Activated naive CD4-positive, alpha-beta T cell (primary cell): ENCODE measurements at places on chromosomes 1 and 21.

DNA sequence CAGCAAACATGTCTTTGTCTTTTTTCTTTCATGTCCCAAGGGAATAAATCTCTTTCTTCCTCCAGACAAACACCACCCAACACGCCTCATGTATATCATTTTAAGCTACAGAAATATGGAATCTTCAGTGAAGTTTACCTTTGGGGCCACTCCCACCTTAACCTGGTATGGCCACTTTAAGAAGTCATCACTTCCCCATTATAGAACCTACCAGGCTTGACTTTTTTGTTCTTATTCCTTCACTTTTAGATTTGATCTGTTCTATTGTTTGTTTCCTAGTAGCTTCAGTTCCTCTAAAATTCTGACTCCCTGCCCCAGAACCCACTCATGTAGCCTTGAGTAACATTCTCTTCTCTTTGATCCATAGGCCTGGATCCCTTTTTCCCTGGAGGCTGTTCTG is 226.3 kb downstream of the HLX start:
- no peak for DNase-seq

DNA sequence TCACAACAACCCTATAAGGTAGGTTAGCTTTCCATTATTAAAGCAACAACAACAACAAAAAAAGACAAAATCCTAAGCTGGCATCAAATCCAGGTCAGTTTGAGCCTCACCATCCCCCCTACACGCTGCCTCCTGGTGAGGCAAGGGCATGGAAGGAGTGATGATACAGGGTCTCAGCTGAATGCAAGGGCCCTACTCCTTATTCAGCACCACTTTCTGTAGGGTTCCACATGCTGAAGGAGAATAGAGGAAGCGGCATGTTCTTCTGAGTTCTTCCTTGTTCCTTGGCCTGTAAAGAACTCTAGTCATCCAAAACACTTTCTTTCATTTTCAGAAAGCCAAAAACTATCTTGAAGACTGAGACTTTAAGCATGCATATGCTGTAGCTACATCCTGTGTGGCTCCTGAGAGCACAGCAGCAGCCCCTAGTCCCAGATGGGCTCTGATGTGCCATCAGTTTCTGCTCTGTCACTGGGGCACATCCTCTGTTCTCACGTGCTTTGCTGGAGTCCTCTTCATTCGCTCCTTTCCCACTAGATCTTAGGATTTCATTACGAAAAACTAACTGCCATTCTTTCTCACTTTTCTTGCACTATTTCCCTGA is 6.2 kb downstream of the ILDR2 start:
- peak; percentile 1 for DNase-seq

DNA sequence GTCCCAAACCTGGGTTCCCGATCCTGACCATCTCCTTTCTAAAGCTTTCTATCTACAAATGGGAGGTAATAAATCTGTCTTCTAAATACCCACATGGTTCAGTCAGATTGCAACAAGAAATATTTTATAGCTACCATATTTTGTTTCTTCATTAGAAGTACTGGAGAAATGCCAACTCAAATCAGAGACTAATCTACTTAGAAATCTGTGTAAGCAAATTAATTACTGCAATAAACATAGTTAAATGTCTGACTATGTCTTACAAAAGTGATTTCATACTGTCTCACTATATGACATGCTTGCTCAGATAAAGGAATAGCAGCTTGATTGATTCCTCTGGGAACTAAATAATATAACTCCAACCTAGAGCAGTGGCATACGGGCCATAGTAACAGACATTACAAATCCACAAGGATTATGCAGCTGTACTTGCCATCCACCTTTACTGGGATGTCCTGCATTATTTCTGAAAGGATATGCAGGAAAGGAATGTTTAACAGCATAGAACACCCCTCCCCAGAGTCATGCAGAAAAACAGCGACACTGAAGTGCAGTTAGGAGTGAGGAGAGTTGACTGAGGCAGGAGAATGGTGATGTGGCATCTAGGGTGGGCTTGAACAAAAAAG is 80.3 kb downstream of the PCNX2 start:
- DNase-seq: no peak

- no peak for DNase-seq
Observed at GRCh38 chr1:16073490-16074119, at the start of gene FAM131C. TSS of gene FAM131C (minus strand) at chr1:16073651. CDS start at chr1:16073442, 209 bp downstream.

- DNase-seq: no peak
Observed at GRCh38 chr1:57325117-57325516, 98.7 kb downstream of the DAB1 start.

DNA sequence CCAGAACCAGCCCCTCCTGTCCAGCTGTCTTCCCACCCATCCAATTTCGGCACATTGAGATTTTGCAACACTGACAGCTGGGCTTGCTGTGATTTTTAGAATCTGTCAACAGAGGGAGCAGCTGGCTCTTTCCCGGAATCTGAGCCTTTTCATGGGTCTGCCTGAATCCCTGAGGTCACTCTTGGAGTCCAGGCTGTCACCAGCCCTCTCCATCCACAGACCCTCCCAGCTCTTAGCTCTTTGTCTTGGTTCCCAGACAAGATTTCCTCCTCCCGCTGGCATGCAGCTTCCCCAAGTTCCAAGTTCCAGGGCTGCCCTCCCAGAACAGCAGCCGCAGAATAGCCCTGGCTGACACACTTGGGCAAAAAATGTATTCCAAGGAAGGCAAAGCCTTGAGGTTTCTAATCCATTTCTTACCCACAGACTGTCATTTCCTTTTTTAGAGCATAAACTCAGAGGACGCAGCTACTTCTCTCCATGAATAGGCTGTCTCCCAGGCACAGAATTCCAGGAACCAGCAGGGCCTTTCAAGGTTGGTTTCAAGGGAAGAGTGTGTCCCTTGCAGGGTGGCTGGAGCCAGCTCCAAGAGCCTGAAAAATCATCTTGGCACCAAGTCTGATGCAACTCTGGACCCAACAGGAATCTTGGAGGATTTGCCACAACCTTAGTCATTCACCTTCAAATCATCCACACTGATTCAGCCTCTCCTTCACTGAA is 7.1 kb upstream of the TMEM61 start:
- DNase-seq: no peak

- no peak for DNase-seq
Observed at GRCh38 chr1:89953929-89954328, 41.0 kb upstream of the ZNF326 start.

GRCh38 chr1:43591181-43591580 is 58.8 kb upstream of the KDM4A start:
- DNase-seq: no peak

DNA sequence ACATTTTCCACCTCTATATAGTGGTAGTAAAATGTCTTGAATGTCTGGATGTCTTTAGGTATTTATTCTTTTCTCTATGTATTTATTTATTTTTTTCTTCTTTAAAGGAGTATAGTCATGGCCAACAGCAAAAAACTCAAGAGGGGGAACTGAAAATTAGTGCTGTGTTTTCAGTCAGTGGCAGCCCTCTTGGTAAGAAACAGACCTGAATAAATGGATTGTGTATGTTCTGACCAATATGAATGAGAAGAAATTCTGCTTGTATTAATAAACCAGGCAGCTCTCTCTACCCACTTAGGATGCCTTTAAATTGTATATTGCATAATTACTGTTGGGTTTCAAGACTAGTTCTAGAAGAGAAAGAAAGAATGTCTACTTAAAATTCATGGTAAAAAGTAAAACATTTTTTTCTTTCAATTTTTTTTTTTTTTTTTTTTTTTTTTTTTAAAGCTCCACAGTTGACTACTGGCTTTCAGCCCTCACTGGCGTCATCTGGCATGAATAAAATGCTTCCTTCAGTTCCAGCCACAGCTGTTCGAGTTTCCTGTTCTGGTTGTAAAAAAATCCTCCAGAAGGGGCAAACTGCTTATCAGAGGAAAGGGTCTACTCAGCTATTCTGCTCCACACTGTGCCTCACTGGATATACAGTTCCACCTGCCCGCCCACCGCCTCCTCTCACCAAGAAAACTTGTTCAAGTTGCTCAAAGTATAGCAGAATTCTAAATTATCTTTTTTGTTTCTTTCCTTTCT is 101.6 kb downstream of the ZMYM4 start:
- DNase-seq: no peak

GRCh38 chr1:45567911-45568310 is 15.9 kb upstream of the NASP start:
- no peak for DNase-seq

- no peak for DNase-seq
Observed at GRCh38 chr1:206787891-206788290, 15.6 kb upstream of the IL10 start.

DNA sequence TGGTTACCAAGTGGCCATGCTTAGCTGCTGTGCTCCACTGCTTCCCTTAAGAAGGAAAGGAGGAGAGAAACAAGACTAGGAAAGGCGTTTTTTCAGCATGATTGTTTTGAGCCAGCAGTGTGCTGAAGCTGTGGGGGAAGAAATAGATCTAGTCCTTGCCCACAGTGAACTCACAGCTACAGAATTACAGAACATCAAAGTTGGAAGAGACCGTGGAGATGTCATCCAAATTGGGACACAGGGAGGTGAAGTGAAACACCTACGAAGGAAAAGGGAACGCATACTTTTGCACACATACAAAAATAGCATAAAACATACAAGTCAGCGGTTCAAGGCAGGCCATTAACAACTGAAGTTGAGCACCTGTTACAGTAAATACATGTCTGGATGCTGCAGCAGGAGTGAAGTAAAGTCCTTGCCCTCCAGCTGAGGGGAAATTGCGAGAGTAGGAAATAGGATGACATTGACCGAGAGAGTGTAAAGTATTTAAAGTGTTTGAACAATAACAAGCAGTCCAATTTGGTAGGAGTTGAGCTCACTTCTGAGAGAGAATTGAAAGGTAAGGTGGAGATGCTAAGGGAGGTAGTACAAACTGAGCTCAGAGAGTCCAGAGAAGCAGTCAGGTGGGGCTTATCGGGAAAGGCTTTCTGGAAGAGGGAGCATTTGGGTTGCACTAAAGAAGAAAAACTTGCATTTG is 55.1 kb downstream of the KIRREL1 start:
- no peak for DNase-seq

- DNase-seq: no peak
Observed at GRCh38 chr1:193356249-193356648, 169.8 kb upstream of the B3GALT2 start.

DNA sequence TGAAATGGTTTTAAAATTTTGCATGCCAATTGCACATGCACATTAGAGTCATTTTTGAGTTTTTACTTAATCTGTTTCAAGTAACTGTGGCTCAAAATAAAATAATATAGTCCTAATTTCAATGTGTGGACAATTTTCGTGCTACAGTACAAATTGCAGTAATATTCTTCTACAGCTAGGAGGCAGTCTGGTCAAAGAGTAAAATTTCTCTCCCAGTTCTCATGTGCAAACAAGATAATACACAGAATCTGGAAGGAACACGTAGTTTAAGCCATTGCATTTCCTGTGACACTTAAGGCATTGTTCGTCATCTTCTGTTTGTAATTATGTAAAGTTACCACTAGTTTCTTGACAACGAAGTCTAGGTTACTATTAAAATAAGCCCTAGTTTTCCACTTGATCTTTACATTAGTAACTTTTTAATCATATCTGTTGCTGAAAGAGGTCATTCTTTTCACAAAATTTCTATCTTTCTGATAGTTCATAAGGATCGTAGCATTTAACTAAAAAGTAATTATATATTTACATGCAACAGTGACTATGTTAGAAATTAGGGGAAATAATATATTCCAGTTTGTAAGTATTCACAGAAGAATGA is 28.9 kb downstream of the ODR4 start:
- DNase-seq: no peak

GRCh38 chr1:55526716-55527115 is 311.6 kb upstream of the USP24 start:
- DNase-seq: no peak

DNA sequence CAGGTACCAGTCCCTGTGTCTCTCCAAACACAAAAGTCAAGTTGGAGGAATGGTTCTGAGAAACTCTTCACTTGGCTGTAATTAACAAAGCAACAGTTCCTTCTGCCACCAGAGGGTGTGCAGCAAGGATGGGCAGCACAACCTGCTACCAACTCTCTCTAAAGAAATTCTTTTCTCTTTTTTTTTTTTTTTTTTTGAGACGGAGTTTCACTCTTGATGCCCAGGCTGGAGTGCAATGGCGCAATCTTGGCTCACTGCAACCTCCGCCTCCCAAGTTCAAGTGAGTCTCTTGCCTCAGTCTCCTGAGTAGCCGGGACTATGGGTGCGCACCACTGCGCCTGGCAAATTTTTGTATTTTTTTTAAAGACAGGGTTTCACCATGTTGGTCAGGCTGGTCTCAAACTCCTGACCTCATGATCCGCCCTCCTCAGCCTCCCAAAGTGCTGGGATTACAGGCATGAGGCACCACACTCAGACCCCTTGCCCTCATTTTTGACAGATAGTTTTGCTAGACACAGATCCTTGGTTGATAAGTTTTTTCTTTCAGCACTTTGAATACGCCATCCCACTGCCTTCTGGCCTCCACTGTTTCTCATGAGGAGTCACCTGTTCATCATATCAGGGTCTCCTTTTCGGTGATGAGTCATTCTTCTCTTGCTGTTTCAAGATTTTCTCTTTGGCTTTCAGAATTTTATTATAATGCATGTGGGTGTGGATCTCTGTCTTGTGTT is 12.1 kb upstream of the DEGS1 start:
- peak; percentile 3 for DNase-seq

DNA sequence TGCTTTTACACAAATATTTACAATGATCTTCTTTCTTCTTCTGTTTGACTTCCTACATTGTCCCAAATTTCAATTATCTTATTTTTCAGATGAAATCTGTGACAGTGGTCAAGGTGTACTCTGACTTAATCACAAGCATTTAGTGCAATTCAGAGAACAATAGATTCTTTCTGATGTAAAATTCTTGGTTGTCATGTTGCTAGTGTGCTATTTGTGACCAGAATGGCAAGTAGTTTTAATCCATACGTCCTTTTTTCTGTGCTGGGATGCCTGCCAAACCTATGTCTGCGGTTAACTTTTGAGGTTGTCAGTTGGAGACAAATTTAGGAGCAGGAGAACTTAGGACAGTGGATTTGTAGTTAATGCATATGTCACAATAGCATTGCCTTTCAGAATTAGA is 31.0 kb downstream of the NCAM2 start:
- no peak for DNase-seq

- DNase-seq: no peak
Observed at GRCh38 chr1:231808990-231809389, 182.4 kb downstream of the DISC1 start.

- no peak for DNase-seq
Observed at GRCh38 chr21:40128891-40129290, 261.7 kb downstream of the PCP4 start.

DNA sequence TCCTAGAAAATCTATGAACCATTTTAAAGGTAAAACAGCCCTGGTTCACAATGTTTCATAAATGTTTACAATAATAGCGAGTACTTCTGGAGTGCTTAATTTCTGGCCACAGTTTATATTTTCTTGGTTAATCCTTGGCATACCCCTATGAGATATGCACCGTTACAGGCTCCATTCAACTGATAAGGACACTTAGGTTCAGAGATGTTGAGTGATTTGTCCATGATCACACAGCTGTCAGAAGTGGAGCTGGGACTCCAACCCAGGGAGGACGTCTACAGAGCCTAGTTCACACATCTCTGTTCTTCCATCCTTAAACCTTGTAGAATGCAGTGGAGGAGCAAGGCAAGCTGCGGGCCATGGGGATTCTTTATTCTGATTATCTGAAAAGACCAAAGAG is 48.4 kb upstream of the RUNX1 start:
- no peak for DNase-seq
